ENCODE measurements at places on chromosomes 12 and 14.

DNA sequence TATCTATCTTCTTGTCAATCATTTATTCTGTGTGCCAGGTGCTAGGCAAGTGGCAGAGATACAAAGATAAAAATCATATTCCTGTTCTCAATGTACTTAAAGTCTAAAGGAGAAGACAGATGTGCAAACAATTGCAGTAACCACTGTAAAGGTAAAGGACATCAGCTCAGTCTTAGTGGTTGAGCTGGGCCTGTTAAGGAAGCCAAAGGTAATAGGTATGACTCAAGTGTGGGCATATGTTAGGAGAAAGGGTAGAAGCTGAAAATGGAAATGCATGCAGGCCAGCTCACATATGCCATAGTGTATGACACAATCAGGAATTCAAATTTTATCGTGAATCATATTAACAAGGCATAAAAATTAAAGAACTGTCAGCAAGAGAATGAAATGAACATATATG is 49.8 kb downstream of the FAR2 start:
- no peak for DNase-seq

- DNase-seq, result no peak
These were observed 284.7 kb downstream of the NUAK1 start for GRCh38 chr12:105854071-105854470.

- DNase-seq, result no peak
These were observed 14.3 kb upstream of the DYNC1H1 start for GRCh38 chr14:101950100-101950499.

DNA sequence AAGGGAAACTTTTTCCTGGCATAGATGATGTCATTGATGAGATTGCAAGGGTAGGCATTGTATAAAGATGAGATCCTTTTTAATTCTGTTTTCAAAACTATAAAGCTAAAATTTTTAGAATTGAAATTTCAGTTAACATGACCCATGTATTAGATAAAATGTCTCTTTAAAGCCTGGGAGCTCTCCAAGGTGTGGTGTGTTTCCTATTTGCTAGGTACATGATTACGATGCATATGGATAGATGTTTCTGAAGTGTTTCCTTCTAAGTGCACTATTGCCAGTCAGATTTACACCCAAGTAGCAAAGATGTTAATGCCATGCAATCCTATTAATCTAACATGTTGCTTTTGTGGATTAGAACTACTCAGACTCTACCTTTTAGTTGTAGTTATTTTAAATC is 834.7 kb downstream of the DIO2 start:
- DNase-seq, result no peak

DNA sequence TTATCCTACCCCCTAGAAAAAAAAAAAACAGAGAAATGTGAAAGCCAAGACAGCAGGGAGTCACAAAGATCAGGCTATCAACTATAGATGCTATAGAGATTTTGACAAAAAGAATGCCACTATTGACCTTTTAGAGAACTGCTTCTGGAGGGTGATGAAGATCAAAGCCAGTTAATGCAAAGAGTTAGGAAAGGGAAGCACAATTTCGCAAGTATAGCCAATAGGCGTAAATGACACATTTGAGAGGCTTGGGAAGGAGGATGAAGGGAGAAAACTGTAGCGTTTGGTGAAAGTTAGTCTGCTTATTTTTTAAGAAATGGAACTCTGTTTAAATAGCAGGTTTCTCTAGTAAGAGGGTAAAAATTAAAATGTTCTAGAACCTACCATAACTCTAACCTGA is 190.7 kb downstream of the DUSP6 start:
- no peak for DNase-seq

- no peak for DNase-seq
These were observed 92.7 kb downstream of the BORCS5 start for GRCh38 chr12:12449533-12450025.

DNA sequence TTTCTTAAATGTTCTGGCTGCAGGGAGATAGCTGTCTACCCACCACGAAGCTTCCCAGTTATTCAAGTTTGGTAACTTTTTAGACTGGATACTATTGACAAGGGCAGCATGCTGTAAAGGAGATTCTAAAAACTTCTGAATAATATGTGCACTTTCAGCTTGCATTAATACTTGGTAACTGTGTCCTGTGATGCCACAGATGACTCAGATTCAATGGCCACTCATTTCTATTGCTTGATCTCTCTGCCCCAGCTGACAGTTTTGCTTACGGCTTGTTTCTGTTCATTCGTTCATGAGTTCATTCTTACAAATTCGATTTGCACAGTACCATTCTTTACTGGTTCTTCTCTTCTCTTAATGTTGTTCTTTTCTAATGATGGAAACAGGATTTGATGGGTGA is 142.8 kb downstream of the PELI2 start:
- DNase-seq, result no peak

GRCh38 chr12:113818833-113819232 is 147.3 kb downstream of the RBM19 start:
- no peak for DNase-seq

GRCh38 chr12:131894981-131895639 is 688 bp downstream of the ULK1 start:
- peak; percentile 54 for DNase-seq

- no peak for DNase-seq
These were observed 38.8 kb downstream of the FBXO21 start for GRCh38 chr12:117151403-117152031.

Data from stimulated activated effector memory CD8-positive, alpha-beta T cell treated with anti-CD3 and anti-CD28 coated beads, Interleukin-12 subunit alpha, Interleukin-12 subunit beta, amount 100 ng/mL, for 72 hours (primary cell).